ENCODE measurements at places on chromosomes 16 and 17.

DNA sequence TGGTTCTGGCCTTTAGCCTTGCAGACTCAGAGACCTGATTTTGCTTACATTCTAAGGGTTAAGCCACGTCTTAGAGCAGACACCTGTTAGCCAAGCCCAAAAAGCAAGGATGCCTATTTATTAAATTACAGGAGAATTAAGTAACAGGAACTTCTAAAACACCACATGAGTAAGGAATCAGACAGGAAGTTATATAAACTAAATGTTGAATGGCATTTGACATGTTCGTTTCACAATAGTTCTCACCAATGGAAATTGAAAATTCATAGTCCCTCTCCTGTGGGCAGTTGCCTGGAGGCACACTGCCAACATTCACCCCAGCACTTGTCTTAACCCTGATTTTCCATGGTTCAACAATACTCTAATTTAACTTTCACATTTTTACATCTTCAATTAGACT is 9.0 kb downstream of the KRTAP9-7 start:
- no peak for DNase-seq

DNA sequence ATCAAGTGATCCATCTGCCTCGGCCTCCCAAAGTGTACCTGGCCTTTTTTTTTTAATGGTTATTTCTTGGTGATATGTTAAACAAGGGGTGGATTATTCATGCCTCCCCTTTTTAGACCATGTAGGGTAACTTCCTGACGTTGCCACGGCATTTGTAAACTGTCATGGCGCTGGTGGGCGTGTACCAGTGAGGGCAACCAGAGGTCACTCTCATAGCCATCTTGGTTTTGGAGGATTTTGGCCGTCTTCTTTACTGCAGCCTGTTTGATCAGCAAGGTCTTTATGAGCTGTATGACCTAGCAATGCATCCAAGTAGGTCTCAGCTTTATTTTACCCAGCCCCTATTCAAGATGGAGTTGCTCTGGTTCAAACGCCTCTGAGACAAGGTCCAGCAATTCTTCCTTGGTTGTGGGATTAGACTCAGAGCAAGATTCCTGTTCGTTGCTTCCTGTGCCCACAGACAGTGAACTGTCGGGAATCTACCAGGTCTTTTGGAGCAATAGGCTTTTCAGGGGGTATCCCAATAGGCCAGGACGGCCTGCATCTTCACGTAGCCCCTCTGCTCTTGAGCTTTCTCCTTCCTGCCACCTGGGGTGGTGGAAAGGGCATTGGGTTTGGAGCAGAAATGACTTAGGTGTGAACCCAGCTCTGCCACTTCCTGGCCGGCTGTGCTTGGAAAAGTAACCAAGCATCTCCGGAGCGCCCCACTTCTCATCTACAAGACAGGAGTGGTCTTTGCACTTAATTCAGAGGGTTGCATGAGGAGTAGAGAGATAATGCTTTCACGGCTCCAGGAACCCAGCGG is 52.9 kb upstream of the SEC14L1 start:
- no peak for DNase-seq

DNA sequence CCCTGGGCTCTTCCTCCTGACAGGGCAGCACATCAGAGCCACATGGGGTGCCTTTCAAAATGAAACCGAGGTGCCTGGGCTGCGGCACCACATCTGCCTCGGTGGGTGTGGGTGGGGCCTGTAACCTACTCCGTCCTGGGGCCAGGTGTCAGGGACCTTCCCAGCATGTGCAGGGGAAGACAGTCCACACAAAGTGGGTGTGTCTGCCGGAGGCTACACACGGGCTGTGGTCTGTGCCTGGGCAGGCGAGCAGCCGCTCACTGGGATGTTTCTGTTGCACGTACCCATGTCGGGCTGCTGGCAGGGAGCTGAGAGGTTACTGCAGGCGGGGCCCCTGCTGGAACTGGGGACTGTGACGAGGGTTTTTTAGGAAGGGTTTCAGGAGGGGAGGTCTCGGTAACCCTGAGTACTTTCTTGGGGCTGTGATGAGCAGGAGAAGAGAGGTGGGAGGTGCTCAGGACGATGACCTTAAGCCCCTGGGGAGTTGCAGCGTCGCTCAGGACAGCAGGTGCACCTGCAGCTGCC is 351.2 kb downstream of the SEC14L1 start:
- DNase-seq: no peak

- DNase-seq: no peak
Observed at GRCh38 chr17:3678095-3678820, 9.6 kb downstream of the EMC6 start.

DNA sequence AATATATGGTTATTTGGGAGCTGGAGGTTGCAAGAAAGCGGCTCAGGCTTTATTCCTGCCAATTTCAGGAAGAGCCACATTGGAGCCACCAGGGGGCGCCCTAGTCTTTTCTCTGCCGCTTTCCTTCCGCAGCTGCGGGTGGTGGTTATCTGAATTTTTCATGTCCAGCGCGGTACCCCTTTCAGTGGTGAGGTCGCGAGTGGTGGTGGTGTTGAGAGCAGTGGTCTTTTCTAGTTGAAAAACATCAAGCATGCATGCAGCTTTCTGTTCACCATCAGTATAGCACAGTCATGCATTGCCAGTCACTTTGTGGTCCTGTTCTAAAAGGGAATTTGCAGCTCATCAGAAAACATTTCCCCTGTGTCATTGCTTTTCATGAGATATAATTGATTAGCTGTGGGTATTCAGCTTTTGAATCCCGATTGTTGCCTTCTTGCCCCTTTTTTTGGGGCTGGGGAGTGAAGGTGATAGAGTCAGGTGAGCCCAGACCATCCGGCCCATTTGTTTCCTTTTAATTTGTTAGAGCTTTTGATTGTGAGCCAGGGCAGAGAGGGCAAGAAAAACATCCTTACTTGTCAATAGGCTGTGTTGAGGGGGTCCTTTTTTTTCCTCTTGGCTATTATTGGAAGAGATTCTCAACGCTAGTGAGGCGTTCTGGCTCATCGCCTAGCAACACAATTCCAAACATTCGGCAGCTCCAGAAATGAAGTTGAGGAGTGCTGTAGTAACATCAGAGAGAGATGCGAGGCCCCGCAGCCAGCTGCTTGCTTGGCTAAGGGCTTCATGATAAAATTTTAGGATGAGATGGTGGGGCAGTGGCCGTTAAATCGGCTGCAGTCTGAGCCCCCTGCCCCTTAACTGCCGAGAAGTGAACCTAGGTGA is 119.0 kb downstream of the SNX29 start:
- DNase-seq: peak; percentile 45

- DNase-seq: peak; percentile 21
Observed at GRCh38 chr17:81601525-81602120, 35.3 kb downstream of the NPLOC4 start.

DNA sequence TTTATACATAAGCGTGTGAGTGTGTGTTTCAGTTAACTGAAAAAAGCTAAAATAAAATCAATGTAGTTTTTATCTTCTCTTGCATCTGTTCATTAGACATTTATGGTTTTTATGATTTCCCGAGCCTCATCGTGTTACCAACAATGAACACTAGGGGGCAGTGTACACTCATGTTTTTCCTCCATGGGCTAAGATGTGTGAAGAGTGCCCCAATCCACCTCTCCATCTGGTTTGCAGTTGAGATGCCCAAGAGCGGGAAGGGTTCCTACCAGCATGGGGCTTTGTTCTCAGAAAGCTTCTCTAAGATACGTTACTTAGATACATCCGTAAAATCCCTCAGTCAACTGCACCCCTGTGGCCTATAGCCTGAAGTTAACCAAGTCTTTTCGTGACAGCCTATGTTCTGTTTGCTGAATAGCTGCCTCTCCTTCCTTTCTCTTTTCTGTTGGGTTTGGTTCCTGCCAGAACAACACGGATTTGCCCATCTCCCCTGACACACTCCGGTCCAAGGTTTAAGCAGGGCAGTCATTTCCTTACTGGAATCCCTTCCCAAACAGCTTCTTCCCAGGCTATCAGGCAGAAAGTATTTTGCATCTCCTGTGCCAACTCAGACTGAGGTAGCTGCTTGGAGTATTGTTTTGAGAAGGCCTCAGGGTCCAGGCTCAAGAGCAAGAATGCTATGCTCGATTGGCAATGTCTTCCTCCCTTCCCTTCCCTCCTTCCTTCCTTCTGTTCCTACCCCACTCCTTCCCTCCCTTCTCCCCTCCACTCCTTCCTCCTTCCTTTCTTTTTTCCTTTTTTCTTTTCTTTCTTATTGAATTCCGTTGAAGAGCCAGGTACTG is 12.9 kb upstream of the ELAC2 start:
- DNase-seq: no peak

DNA sequence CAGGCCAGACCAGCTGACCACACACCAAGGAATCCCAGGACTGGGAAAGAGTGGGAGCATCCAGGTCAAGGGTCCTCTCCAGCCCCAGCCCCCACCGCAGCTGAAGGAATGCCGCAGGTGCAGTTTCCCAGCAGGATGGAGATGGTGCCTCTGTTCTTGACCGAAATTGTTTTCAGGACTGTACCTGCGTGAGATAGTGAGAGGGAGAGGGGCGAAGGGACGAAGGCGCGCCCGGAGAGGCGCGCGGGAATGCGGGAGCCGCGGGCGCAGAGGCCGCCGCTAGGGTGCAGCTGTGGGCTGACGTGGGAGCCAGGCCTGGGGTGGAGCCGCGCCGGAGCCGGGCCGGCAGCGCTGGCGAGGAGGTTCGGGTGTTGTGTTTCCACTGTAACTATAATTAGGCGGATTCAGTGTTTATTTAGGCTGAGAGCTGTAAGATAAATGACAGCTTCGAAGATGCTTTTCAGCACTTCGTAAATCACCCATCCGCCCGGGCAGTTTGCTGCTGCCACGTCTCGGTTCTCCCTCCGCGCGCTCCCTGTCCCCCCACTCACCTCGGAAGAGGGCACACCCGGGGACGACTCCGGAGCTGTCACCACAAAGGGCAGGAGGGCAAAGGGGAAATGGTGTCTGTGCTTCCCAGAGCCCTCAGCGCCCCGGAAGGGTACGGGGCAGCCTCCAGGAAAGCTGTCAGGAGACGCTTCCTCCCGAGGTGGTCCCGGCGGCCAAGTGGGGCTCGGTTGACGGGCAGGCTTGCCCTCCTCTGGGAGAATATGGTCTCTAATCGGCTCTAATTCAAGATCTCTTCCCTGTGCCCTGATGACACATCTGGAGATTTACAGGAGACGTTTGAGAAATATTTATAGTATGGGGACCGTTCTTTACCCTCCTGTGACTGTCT is 38.2 kb downstream of the HOXB1 start:
- DNase-seq: peak; percentile 58

DNA sequence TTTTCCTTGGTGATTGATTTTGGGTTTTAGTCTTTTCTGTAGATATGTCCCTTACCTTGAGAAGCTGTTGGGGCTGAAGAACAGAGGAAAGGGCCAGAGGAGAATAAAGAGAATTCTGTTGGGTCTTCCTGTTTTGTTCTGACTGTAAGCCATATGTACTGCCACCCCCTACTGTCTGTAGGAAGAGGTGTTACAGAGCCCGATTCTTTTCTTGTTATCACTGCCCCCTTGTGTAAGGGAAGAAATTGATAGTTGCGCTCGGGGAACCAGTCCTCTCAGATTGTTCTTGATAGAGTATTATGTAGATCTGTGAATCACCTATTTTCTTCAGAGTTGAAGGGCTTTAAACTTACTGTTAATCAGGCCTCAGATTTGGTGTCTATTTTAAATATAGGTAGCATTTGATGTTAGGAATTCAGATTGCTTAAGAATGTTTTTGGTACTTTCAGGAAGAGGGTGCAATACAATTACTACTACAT is 2.4 kb downstream of the TANC2 start:
- DNase-seq: peak; percentile 7

GRCh38 chr17:64515419-64515818 is 8.6 kb downstream of the CEP95 start:
- DNase-seq: no peak

DNA sequence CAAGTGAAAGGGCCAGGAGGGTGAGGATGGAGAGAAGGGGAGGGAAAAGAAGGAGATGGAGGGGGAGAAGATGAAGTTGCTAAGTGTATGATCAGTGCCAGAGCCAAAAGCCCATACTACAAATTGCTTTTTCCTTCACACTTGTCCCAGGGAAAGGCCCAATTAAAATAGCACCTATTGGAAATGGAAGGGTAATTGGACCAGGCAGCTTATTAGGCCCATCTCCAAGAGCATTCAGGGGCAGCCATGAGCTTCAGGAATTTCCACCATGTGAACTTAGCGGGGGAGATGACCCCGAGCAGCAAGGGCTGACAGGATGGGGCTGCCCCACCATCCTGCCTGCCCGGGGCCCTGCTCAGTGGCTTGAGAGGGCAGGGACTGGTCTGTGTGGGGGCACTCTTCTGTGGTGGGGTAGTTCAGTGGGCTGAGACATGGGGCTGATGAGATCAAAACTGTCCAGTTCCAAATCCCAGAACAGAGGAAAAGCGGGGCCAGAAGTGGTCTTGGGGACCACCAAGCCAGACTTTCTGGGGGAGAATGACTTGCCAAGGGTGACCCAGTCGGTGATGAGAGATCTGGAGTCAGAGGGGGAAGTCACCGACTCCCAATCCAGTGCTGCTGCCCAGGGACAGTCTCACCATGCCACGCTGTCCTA is 27.5 kb downstream of the GOSR2 start:
- DNase-seq: no peak

DNA sequence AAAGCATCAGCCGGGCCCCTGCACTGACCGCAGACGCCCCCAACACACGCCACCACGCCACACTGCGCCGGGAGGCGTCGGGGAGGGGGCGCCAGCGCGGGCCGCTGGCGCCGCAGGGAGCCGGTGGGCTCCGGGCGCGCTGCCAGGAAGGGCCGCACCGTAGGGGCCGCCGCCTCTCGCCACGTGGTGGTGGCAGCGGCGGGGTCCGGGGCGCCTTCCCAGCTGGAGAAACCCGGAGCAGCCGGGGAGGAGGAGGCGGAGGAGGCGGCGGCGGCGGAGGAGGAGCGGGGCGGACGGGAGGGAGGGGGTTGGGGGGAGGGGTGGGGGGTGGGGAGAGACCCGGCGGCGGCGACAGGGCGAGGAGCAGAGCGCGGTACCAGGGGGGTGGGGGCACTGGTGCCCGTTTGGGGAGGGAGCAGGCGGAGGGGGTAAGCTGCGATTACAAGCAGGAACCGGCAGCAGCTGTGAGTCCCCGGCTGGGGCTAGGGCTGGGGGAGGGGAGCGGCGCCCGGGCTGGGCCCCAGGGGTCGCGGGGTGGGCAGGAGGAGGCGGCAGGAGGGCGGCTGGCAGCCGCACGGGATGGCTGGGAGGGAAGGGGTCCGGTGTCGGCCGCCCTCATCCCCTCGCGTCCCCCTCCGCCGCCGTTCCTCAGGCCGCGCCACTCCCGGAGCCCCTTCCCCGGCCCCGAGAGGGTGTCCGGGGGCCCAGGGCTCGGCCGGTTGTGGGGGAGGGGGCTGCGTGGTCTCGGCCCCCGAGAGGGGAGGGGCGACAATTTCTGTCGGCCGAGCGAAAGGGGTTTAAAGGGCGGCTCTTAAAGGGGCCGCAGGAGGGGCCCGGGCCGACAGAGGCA is at the start of gene TBKBP1:
TBKBP1 (plus strand) TSS at position 431 of the 850 bp plus-strand sequence. CDS start 1,952 bp downstream, outside the sequence.
- DNase-seq: peak; percentile 72

DNA sequence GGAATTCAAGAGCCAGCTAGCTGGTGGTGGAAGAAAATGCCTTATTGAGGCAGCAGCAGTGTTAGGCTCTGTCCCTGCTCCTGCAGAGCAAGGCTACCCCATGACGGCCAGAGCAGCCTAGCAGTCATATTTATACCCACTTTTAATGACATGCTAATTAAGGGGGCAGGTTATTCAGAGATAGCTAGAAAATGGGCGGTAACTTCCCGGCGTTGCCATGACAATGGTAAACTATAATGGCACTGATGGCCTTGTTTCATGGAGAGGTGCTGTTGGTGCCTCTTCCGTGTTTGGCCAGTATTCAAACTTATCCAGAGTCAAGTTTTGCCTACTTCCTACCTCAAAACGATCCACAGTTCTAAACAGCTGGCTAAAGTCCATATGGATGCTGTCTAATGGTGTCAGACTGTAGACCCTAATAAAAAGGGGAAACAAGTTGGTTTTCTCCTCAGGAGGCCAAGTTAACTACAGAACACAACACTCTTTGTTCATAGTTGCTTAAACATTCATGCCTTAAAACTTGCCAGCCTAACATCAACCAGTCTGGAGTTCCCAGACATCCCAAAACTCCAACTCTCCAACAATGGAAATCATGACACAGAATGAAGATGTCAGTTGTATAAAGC is 3.7 kb upstream of the SCNN1B start:
- DNase-seq: no peak

Measured in stimulated activated CD8-positive, alpha-beta memory T cell treated with anti-CD3 and anti-CD28 coated beads, Interleukin-7, amount 100 ng/mL, for 4 hours (primary cell).